ENCODE measurements at places on chromosomes 11 and 22.

DNA sequence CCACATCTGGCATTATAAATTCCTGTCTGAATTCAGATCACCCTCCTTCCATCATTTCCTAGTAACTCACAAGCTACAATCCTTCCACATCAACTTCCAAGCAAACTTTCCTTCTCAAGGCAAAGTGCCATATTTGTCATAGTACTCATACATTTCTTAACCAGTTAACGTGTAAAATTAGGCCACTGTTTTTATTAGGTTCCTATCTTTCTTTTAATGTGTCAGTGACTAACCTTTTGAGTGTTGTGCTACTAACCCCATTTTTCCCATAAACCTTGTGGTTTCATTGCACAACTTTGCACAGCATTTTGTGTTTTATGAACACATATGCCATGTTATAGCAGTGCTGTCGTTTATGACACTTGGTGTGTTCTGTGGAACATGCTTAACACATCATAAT, 90.1 kb downstream of the KIF18A start:
- DNase-seq = no peak

- no peak for DNase-seq
Observed at GRCh38 chr11:11862999-11863398, 21.2 kb downstream of the USP47 start.

DNA sequence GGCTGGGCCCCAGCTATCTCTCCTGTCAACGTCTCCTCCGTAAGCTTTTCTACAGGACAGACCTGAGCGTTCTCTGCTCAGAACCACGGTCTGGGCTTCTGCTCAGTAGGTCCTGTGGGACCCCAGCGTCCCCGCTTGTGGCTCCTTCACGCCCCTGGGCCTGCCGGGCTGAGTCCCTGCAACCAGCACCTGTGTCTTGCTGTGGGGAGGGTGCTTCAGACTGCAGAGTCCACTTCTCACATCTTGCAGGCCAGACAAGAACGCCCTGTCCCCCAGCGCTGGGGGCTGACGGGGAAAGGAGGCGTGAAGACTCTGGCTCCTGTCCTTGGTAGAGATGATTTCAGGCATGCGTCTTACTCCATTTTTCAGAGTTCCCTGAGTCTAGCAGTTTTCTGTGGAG, 1480.8 kb downstream of the BRD1 start:
- DNase-seq = no peak

GRCh38 chr11:128343870-128344269, 243.5 kb downstream of the ETS1 start:
- DNase-seq = no peak

GRCh38 chr22:38448945-38449745, 5.9 kb downstream of the KCNJ4 start:
- DNase-seq = no peak

DNA sequence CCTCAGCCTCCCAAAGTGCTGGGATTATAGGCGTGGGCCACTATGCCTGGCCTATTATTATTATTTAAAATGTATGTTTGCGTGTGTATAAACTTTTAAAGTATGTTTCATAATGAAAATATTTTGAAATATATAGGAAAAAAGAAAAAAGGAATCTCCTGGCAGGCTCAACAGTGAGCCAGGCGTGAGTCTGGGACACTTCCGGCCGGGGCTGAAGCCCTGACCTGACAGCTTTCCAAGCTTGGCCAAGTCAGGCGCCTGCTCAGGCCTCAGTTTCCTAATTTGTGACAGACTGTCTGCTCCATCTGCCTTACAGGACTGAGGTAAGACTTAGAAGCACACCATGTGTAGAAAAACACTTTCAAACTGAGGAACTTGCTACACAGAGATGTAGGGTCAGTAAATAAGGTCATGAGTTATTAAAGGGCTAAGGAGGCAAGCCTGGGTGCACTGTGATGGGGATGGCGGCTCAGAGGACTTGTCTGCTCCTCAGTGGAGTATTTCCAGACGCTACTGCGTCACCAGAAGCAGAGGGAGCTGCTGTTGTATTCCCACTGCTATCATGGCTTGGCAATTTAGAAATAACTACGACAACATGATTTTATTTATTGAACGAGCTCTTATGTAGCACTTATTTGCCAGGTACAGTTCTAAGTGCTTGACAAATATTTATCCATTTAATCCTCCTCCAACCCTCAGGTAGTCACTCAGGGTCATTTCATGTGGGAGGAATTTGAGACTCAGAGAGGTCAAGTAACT, 100.1 kb downstream of the PRR5L start:
- DNase-seq = no peak

- DNase-seq = no peak
Observed at GRCh38 chr11:17792161-17792560, 57.6 kb downstream of the KCNC1 start.
